GOT3 (cell line): ENCODE measurements at places on chromosomes 11 and 22.

GRCh38 chr11:130359419-130359818 is 44.7 kb upstream of the ZBTB44 start:
- no peak for DNase-seq

DNA sequence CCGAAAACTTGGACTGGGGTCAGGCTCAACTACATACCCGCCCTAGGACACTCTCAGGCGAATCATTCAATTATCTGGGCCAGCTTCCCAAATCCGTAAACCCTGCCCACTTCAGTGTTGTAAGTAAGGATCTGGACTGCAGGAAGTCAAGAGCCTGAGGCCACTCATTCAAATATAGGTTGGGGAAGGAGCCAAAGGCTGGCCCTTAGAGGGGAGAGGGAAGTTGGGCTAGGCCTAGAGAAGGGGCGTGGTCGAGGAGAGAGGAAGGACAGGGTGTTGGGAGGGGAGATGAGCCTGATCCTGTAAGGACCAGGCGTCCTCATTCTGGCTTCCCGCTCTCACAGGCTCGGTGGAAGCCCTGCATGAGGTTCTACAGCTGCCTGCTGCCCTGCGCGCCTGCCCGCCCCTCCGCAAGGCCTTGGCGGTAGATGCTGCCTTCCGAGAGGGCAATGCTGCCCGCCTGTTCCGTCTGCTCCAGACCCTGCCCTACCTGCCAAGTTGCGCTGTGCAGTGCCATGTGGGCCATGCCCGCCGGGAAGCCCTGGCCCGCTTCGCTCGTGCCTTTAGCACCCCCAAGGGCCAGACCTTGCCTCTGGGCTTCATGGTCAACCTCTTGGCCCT is 3.0 kb downstream of the SAC3D1 start:
- no peak for DNase-seq

- no peak for DNase-seq
These were observed 549.1 kb downstream of the INSC start for GRCh38 chr11:15663777-15664218.

DNA sequence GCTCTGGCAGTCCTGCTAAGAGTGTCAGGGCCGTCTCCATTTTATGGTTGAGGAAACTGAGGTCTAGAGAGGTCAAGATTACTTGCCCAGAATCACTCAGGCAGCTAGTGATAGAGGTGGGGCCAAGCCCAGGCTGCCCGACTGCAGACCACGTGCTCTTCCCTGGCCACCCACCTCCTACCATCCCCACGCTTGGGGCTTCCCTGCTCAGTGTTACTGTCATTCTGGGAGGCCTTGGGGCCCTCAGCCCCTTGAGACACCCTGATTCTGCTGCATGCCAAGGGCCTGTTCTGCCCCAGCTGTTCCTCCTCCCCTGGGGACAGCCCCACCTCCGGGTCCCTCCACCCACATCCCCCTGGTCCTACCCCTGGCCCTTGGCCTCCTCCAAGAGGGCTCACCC is 17.2 kb upstream of the TAB1 start:
- DNase-seq = no peak

DNA sequence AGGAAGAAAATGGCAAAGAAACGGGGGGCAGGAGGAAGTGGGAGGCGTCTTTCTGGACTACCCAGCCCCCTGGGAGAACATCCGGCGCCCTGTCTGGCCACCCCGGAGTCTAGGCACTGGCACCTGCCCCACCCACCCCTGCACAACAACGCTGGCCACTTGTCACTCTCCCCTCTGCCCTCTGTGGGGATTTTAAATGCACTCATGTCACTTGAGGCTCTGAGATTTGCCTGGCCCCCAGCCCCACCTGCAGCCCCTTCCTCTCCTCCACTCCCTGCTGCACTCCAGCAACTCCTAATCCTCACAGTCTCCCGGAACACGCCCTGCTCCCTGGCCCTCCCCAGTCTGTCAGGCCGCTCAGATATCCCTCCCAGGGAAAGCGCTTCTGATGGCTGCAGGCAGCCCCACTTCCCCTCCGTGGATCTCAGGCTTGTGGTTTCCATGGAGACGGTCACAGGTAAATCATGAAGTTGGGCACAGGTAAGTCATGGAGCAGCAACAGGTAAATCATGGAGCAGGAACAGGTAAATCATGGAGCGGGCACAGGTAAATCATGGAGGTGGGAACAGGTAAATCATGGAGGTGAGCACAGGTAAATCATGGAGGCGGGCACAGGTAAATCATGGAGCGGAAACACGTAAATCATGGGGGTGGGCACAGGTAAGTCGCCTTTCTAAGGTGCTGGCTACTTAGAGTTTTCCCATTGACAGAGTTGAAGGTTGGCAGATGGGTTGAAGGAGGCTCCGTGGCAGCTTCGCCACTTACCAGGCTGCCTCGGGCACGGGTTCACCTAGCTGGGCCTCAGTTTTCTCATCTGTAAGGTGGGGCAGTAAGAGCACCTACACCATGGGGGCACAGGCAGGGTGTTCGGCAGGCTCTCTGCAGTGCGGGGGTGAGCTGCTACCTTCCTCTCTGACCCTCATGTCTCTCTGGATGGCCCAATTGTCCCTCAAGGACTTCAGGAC is 79.0 kb upstream of the SHISAL1 start:
- no peak for DNase-seq

DNA sequence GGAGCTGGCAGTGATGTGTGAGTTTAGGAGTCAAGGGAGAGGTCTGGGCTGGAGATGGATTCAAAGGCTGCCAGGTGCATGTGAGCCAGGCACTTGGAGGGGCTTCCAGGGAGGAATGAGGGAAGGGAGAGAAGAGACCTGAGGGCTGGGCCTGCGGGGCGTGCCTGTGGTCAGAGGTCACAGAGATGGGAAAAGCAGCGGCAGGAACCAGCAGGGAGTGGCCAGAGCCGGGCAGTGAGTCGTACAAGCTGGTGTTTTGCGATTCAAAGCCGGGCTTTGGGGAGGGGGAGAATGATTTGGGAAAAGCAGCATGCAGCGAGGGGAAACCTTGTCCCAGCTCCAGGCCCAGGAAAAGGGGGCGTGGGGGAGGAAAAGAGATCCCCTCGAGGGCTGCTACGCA is 96.9 kb upstream of the RTL6 start:
- no peak for DNase-seq

- no peak for DNase-seq
These were observed 11.9 kb downstream of the CRTAM start for GRCh38 chr11:122850076-122850631.

GRCh38 chr22:50070366-50070765 is 12.3 kb upstream of the TTLL8 start:
- DNase-seq = no peak

- no peak for DNase-seq
These were observed 8.0 kb upstream of the IL17REL start for GRCh38 chr22:50020606-50021005.

DNA sequence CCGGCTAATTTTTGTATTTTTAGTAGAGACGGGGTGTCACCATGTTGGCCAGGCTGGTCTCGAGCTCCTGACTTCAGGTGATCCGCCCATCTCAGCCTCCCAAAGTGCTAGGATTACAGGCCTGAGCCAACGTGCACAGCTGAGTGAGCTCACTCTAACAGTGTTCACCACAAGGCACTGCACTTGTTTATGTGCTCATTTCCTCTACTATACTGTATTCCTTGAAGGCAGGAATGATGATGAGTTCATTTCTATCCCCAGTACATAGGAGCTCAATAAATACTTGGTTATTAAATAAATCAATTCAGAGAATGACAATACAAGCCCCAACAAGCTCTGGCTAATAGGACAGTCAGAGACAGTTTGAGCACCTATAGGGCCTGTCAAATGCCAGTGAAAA is 29.1 kb downstream of the ALG8 start:
- DNase-seq = no peak

DNA sequence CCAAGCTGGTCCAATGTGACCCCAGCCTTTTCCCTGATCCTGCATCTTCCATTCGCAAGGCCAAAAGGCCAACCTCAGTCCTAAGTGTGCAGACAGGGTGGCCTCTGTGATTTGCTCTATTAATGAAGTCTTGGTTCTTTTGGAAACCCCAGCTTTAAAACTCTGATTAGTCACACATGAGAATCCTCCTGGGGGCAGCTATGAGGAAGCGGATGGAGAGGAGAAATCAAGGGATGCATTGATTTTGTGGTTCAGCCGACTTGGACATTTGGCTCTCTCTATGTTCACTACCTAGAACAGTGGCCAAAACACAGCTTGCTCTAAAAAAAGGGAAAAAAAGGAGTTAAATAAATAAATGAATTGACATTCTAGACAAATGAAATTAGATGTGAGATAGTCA is 98.6 kb upstream of the USP47 start:
- no peak for DNase-seq
